ENCODE measurements at places on chromosomes 4 and X.

GRCh38 chr4:124331781-124332180 is 380.8 kb downstream of the ANKRD50 start:
- DNase-seq = no peak

- DNase-seq = no peak
These were observed 17.7 kb downstream of the IL15 start for GRCh38 chr4:141654098-141654497.

- DNase-seq = no peak
These were observed 190.6 kb upstream of the TTC29 start for GRCh38 chr4:147136310-147136709.

DNA sequence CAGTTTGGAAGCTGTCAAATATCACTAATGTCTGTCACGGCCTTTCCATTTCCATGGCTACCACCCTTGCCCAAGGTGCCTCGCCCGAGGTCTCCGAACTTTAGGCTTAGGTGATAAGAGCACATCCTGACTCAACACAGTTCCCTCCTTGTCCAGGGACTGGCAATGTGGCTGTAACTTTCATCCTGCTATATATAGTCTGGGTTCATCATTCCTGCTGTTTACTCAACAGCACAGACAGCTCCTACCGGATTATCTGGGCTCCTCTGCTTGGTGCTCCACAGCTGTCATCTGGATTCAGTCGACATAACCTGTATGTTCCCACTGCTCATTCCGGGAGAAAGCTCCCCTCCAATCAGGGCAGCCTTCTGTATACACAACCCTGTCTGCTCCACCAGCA is 51.2 kb downstream of the GATB start:
- no peak for DNase-seq

DNA sequence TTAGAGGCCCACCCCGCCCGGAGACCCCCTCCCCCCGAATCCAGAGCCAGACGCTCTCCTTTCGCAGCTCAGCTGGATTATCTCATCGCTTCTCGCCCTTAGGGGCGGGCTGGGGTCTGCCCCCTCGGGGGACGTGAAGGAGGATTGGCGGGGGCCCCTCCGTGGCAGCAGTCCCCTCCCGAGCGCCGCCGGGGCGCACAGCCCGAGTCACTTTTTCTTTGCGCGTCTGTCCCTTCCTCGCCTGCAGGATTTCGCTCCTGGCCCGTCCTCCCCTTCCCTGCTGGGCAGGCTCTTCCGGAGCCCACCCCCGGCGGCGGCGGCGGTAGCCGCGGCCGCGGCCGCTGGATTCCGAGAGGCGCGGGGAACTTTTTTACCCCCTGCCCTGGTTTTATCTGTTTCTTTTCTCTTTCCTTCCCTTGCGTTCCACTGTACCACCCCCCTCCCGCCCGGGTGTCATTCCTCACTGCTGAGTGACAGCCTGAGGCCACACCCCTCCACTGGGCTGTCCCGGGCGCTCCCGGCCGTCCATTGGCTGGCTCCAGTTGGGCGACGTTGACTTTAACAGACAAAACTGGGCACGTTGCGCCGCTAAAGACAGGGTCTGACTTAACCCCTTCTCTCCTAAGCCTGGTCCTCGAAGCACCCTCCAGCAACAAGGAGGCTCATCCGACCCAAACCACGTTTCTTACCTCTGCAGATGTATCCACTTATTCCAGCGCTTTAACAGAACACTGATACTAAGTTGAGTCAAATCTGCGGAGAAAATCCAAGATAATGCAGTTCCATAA is 492 bp upstream of the NKX3-2 start:
- no peak for DNase-seq

DNA sequence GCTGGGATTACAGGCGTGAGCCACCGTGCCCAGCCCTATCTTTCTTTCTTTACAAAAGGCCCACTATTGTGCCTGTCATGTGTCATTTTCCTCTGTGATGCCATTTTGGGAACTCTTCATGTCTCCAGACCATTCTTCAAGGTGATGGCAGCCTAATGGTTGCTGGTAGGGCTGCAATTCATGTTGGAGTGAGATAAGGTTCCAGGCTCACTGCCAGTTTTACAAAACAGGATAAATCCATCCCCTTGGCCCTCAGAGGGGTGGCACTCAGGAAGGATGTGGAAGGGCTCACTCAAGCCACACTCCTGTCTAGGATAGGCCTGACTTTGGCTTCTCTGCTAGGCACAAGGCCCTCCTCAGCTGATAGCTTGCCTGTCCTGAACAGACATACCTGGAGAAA is 3.8 kb downstream of the TCEAL9 start:
- DNase-seq = no peak

- no peak for DNase-seq
These were observed 65.1 kb downstream of the ARHGAP6 start for GRCh38 chrX:11600578-11600977.

GRCh38 chr4:153453402-153453801 is 12.8 kb upstream of the TMEM131L start:
- no peak for DNase-seq

DNA sequence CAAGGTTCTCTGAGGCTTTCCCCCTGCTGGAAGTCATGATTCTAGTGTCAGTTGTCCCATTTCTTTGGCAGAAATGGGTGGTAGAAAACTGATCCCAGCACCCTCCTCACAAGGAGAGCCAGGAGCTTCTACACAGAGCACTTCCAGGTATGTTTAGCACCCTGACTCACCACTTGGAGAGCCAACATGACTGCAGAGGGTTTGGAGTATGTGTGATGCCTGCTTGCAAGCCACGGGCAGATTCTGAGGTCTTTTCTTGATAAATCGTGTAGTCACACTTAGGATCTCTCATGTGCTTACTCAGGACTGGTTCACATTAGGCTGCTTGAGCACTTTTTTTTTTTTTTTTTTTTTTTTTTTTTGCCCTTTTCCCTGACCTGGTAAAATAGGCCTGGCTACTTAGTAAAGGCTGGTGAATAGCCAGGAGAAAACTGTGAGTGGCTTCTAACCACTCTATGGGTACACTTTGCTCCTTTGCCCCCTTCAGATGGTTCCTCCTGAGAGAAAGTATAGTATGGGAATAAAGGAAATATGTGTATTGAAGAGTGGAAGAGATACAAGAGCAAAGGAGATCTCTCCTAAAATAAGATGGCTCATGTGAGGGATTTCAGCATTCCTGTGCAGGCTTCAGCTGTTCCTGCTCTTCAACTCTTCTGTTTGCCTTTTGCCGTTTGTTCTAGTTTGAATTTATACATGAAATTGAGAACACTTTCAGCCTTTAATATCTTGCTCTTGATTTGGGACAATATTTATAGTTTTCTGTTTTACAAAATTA is 103.6 kb downstream of the EMCN start:
- DNase-seq = no peak

GRCh38 chr4:174307694-174308093 is 24.0 kb downstream of the CEP44 start:
- DNase-seq = no peak

DNA sequence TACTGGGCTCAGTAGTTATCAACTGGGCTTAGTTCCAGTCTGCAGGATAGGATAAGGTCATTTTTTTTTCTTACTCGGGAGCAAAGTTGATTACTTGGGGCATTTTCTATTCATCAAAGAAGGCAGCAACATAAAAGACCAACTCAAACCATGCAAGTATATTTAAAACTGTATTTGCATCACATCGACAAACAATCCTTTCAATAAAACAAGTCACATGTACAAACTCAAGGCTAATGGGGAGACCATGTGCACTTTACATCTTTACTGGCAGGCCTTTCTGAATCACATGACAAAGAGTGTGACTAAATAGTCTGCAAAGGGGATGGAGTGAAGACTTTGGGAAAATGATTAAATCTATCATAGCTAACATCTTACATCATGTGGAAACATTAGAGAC is 610.4 kb upstream of the BOD1L1 start:
- no peak for DNase-seq

- DNase-seq = no peak
These were observed 10.4 kb downstream of the SLC10A7 start for GRCh38 chr4:146511381-146511780.

- DNase-seq = no peak
These were observed 62.0 kb upstream of the CLNK start for GRCh38 chr4:10746371-10747171.

DNA sequence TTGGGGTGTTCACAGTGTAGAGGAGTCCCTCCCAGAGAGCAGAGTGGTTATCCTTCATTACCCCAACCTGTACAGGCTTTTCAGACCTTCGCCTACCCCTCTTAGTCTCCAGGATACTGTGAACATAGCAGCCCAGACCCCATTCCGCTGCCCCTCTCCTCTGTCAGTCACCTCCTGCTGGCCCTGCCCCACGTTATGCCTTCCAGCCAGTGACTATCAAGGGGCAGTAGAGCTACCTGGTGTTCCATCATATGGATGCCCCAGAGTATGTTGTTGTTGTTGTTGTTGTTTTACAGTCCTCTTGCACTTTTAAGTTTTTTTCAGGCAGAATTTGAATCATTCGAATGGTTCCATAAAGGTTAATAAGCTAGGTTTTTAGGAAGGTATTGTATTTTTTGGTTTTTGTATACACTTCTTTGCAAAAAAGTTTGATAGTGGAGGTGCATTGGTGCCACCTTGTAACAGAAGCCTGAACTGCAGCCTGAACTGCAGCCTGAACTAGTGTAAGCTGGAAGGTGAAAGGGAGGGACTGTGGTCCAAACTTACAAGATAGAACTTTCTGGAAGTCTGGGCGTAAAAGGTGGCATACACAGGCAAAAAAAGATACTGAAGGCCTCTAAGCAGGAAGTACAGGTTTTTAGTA is 101.4 kb upstream of the RAB40AL start:
- DNase-seq = no peak

GRCh38 chrX:43530837-43531236 is 125.3 kb upstream of the MAOA start:
- no peak for DNase-seq

GRCh38 chr4:89160806-89161205 is 49.5 kb downstream of the TIGD2 start:
- DNase-seq = no peak

DNA sequence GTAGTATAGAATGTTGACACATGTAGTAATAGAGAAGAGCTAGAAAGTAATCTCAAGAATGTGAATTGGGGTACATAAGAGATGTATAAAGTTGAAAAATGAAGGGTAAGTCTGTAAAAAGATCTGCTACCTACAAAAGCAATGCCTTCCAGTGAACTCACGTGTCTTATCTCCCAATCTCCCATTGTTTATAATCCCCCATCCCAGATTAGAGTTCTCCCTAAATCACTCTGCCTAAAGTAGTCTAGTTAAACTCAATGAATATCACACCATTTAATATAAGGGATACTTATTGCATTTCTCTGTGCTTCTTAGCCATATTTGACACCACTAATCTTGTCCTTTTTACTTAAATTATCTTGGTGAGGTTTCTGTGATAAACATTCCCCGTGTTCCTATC is 6.6 kb downstream of the TECRL start:
- no peak for DNase-seq

DNA sequence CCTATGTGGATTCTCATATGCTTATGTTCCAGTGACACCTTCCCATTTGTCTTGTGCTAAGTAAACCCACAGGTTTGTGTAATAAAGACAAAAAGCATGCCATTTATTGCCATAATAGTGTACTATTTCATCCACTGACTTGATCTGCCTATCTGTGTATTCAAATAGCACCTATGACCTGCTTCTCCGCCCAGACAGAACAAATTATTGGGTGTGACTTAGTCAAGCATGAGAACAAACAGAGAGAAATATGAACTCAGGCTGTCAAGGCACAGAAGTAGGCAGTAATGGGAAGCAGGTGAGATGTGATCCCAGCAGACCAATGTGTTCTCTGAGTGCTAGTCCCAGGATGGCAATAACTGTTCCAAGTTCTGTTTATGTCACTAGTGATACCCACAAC is 25.4 kb downstream of the ELOVL6 start:
- no peak for DNase-seq

DNA sequence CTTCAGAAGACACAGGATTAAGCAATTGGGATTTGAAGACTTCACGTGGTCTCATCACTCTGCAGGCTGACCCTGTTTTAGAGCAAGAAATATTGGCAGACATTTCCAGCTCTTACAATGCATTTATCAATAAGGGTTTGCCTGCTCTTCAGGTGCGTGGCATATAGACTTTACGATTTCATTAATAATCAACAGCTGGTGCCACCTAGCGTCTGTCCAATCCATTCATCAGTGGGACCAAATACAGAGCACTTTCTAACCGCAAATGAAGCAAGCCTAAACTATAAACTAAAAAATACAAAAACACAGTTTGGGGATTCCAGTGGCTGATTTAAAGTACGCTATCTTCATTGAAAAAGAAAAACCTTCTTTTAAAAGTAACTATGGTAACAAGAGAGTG is 125.4 kb upstream of the DMD start:
- DNase-seq = no peak

GRCh38 chr4:153789741-153790499 is 1.0 kb upstream of the SFRP2 start:
- DNase-seq = no peak

GRCh38 chrX:133865761-133866471 is 119.5 kb downstream of the GPC3 start:
- DNase-seq = no peak

GRCh38 chr4:106718548-106718947 is 317.6 kb downstream of the DKK2 start:
- no peak for DNase-seq

DNA sequence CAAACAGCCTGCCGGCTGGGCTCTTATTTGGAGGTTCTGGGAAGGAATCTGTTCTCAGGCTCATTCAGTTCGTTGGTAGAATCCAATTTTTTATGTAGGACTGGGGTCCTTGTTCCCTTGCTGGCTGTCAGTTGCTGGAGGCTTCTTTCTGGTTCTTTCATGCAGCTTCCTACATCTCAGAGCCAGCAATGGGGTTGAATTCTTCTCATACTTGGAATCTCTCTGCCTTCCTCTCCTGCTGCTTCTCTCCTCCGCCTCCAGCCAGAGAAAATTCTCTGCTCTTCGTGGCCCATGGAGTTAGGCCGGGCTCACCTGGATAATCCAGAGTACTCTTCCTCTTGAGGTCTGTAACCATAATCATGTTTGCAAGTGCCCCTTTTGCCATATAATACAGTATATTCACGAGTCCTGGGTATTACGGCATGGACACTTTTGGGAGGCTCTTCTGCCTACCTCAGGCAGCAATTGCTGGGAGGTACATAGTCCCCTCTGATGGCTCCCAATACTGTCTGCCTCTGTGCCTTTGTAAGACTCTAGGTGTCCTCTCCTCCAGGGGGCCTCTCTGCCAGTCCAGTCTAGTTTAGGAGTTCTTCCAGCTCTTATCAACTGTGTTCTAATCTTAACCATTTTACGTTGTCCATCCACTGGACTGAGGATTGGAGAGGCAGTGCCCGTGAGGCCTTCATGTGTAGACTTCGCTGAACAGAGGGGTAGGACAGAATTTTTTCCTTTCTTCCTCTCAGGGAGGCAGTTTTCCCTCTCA is 2.2 kb downstream of the TRMT44 start:
- no peak for DNase-seq

GRCh38 chr4:15914736-15915135 is 23.8 kb downstream of the FGFBP1 start:
- DNase-seq = peak; percentile 17

DNA sequence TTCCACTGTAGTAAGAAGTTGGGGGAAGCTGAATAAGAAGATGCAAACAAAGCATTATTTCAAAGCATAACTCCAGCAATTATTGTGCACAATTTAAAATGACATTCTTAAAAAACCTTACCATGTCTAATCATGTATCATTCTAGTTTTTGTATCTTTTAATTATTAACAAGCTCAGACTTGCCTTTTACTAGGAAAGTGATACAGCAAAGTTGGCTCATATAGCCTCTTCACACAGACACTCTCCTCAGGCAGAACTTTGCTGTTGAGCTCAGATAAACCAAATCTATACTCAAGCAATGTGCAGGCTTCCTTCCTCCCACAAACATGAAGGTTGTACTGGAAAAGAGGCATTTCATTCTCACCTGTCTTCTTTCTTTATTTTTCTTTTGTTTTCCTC is 358.7 kb upstream of the EMCN start:
- DNase-seq = no peak
